Stimulated activated CD8-positive, alpha-beta memory T cell treated with anti-CD3 and anti-CD28 coated beads, Interleukin-15, amount 100 ng/mL, for 1 hour (primary cell): ENCODE measurements at places on chromosomes 2 and 18.

DNA sequence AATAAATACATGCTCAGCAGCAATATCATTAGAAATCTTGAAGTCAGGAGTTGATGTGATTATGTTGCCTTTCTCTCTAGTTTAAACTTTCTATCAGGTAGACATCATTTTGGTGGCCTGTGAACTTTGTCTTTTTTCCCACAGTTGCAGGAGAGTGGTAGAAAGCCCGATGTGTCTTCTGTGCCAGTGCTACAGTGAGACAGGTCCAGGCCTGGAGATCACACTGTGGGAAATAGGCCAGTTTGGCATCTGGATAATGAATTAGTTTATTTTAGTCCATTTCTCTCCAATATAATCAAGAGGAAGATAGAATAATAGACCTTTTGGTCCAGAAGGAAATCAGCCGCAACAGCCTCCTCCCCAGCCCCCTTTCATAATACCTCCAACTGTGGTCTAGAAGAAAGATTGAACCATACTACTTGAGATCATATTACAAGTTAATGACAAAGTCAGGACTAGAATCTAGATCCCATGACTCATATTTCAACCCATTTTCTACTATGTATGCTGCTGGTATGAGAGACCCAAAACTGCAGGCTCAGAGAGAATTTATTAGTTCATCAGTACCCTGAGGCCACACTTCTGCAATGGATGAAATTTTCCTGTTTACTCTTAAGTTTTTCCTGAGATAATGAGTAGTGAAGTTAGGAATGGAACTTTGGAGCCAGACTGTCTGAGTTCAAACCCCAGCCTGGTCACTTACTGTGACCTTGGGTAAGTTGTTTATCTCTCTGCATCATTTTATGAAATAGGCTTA lies 20.6 kb downstream of the KCMF1 start:
- no peak for DNase-seq

GRCh38 chr2:127000937-127001336 lies 102.2 kb downstream of the TEX51 start:
- DNase-seq: no peak

DNA sequence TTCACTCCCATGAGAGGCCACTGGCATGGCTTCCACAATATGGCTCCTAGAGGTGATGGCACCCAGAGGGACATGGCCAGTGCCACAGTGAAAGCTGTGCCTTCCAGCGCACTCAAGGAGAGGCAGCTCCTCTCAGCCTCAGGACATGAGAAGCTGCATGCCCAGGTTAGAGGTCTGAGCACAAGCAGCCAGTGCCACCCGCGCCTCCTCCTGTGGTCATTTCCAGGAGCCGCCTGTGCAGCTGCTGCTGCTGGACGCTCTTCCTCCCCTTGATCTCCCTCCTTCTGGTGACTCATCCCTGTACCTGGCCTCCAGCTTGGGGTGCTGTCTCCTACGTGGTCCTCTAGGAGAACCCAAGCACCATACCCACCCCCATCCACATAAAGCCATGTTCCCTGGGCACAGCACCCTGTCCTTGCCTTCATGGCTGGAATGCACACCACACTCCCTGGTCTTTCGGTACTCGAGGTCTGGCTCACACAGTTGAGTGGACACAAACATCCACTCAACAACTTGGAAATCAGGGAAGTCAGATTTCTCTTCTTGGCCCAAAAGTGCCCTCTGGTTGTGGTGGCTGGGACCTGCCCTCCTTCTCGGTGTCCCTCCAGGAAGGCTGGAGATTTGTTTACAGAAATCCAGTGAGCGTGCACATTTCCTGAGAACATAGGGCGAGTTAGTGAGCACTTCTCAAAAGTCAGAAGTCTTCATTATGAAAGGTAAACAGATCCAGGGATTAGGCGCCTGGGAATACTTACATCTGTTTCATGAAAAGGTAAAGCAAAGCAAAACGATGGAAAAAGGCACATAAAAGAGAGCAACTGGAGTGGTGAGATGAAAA lies 96.7 kb downstream of the EIPR1 start:
- no peak for DNase-seq

- DNase-seq: no peak
These were observed 3.7 kb upstream of the IL1RN start for GRCh38 chr2:113123726-113124125.

GRCh38 chr2:237491515-237492118 lies 4.6 kb downstream of the MLPH start:
- no peak for DNase-seq

- peak; percentile 92 for DNase-seq
These were observed 97.1 kb upstream of the SERTAD2 start for GRCh38 chr2:64750817-64751285.

DNA sequence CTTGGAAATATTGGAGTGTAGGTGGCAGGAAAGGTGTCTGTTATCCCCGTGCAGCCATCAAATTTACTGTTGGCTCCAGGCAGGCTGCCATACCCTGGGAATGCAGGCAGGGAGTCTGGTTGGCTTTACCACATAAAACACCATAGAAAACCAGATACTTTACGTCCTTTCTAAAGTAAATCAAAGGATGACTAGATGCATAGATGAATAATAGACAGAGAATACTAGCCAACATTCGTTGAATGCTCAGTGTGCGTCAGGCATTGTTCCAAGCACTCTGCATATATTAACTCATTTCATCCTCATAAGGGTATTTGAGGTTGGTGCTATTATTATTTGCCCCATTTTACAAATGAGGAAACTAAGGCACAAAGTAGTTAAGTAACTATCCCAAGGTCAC lies 65.2 kb downstream of the VSNL1 start:
- DNase-seq: no peak

DNA sequence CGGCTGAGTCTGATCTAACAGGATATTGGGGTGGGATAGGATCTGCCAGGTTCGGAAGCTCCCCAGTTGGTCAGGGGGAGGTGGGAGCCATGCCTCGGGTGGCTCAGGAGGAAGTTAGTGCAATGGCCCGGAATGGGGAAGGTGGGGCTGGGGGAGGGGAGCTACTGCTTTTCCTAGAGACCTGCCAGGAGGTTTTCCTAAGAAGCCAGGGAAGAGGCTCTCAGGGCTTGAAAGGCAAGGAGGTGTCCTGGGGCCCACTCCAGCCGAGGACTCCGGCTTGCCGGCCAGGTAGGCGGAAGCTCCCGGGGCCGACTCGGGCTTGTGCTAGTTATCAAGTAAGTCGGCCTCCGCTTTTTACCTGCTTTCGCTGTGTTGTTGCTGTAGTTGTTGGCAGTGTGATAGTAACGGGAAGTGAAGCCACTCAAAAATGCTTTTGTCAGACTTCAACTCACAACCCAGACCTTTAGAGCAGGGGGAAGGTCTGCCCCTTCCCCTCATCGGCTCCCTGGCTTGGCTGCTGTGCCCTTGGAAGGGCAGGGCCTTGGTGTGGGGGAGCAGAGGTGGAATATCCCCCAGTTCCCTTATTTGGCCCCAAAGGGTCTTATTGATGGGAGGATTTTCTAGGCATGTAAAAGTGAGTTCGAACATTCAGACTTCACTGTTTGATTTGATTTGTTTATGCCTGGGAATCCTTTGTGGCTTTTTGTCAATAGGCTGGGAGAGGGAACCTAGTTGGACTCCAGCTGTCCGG lies 5.4 kb downstream of the GDF7 start:
- DNase-seq: no peak

- no peak for DNase-seq
These were observed 122.2 kb upstream of the NXPH2 start for GRCh38 chr2:138902239-138902871.
